ENCODE measurements at places on chromosomes 6 and 20.

- no peak for DNase-seq
Measured at GRCh38 chr6:155013457-155013876, 18.4 kb downstream of the TIAM2 start.

GRCh38 chr6:2127484-2127911, 117.9 kb downstream of the GMDS start:
- peak; percentile 13 for DNase-seq

GRCh38 chr6:106533054-106533453, 96.2 kb downstream of the RTN4IP1 start:
- no peak for DNase-seq

DNA sequence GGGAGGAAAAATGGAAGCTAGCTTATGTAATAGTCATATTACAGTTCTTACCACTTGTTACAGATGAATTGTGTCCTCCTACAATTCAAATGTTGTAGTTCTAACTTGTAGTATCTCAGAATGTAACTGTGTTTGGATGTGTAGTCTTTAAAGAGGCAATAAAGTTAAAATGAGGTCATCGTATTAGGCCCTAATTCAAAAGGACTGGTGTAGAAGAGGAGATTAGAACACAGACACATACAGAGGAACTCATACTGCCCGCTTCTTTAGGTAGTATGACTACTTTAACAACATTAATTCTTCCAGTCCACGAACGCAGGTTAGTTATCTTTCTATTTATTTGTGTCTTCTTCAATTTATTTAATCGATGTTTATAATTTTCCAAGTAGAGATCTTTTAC, 46.5 kb upstream of the TPD52L1 start:
- DNase-seq = no peak

DNA sequence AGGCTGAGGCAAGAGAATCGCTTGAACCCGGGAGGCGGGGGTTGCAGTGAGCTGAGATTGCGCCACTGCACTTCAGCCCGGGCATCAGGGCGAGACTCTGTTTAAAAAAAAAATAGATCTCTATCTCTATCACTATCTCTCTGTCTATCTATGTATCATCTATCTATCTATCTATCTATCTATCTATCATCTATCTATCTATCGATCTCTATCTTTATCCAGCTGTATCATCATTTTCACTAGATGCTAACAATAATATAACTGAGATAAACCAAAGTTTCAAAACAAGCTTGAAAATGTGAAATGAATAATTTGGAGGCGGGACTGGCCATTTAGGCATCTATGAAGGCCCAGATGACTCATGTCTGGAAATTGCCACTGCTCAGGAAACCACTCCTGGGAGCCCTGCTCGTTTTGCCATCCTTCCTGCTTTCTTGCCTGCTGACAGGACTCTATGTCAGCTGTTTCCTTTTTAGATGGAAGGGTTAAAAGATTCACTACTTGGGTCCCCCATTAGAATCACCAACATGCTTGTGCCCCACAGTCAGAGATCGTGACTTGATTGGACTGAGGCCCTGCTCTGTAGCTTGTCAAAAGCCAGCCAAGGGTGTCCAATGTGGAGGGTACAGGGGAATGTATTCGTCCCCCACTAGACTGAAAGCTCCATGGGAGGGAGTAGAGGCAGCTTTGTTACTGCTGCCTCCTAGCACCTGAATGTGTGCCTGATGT, 61.7 kb downstream of the UTRN start:
- DNase-seq = no peak

GRCh38 chr6:45420909-45421708, 43.4 kb upstream of the SUPT3H start:
- no peak for DNase-seq

DNA sequence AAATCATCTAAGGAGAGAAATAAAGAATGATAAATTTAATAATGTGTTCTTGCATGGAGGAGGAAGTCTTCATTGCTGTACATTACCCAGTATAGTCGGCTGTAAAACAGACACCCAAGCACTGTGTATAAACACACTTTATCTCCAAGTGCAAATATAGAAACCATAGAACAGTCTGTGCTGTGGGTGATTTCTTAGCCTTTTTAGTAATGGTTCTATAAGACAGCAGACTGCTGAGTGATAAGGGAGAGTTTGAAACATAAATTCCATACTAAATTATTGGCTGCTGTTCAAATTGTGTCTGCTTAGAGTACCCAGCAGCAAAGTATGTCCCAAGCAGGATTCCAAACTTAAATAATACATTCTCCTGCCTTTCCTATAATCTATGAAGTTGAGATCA, 4.6 kb downstream of the FILIP1 start:
- DNase-seq = no peak

GRCh38 chr20:56955680-56956079, 310.8 kb downstream of the BMP7 start:
- no peak for DNase-seq

DNA sequence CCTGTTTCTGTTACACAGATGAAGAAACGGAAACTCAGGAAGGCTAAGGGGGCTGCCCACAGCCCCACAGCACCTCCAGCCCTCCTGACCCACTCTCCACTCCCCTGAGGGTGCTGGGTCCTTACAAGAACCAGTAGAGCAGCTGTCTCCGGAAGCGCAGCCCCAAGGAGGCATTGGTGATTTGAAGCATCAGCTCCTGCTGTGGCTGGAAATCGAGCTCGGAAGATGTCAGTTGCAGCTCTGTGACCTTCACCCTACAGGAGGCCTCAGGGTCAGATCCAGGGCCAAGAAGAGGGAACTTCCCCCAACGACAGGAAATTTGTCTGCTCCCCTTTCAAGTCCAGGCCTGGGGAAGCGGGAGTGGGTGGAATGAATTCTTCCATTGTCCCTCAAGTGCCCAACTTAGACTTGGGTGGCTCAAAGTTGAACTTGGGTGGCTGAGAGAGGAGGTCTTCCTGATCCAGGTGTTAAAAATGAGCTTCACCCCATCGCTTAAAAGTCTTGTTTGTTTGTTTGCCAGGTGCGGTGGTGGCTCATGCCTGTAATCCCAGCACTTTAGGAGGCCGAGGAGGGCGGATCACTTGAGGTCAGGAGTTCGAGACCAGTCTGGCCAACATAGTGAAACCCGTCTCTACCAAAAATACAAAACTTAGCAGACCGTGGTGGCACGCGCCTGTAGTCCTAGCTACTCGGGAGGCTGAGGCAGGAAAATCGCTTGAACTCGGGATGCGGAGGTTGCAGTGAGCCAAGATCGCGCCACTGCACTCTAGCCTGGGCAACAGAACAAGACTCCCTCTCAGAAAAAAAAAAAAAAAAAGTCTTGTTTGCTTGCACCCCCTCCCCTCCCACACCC, 1.9 kb downstream of the PLTP start:
- no peak for DNase-seq

DNA sequence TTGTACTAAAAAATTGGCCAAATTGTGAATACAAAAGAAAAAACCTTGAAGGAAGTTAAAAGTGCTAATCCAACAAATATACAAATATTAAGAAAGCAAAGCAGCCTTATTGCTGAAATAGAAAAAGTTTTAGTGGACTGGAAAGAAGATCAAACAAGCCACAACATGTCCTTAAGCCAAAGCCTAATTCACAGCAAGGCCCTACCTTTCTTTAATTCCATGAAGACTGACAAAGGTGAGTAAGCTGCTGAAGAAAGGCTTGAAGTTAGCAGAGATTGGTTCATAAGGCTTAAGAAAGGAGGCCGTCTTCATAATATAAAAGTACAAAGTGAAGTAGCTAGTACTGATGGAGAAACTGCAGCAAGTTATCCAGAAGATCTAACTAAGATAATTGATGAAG, 53.5 kb downstream of the TINAG start:
- DNase-seq = no peak
